ENCODE measurements at places on chromosomes 7 and 10.

DNA sequence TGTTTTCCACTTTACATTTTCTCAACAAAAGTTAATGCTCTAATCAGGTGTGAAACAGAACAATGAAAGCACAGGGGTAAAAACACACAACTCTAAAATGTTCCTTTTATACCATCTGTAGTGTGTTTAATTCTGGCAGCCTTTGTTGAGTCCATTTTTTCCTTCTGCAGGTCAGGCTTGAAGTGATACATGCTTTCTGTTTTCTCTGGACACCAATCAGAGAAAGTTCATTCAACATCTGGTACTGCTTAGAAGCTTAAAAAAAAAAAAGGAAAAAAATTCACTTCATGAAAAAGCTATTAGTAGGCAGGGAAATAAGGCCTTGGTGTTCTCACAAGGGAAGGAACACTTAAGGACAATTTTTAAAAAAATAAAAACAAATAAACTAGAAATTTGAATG, 231.3 kb upstream of the RHOBTB1 start:
- no peak for DNase-seq

DNA sequence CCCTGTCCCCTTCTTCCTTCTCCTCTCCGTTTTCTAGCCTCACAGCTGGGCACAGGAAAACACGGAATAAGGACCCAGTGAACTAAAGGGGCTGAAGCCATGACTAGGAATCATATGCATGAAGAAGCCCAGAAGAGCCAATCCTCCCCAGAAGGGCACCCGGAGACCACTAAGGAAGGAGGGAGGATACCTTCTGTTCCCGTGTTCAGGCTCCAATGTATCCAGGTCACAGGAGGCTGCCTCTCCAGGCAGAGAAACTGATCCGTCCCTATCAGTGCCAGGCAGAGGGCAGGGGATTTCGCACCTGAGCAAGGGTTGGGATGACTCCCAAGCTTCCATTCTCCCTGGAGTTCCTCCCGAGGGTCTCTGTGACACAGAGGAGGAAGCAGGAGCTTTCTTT, 246.6 kb downstream of the SNX10 start:
- DNase-seq, result no peak

DNA sequence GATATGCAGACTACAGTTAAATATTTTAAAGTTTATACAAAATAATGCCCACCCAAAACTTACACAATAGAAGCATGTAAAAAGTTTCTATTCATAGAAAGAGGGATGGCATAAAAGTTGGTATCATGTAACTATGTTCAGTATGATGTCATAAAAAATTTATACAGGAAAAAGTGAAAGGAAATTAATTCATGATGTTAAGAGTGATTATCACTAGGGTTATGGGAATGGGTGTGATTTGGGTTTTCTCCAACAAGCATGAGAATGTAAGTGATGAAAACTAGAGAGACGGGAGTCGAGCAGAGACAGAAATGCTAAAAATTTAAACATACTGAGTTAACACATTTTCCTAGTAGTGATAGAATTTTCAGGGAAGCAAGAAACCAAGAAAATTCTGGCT, 52.7 kb downstream of the GDI2 start:
- no peak for DNase-seq

- DNase-seq, result no peak
These were observed 164.5 kb downstream of the ZEB1 start for GRCh38 chr10:31483546-31483945.

GRCh38 chr7:133698127-133698526, 429.0 kb upstream of the LRGUK start:
- DNase-seq, result no peak

GRCh38 chr7:123747620-123748141, 1.1 kb downstream of the WASL start:
- peak; percentile 46 for DNase-seq

DNA sequence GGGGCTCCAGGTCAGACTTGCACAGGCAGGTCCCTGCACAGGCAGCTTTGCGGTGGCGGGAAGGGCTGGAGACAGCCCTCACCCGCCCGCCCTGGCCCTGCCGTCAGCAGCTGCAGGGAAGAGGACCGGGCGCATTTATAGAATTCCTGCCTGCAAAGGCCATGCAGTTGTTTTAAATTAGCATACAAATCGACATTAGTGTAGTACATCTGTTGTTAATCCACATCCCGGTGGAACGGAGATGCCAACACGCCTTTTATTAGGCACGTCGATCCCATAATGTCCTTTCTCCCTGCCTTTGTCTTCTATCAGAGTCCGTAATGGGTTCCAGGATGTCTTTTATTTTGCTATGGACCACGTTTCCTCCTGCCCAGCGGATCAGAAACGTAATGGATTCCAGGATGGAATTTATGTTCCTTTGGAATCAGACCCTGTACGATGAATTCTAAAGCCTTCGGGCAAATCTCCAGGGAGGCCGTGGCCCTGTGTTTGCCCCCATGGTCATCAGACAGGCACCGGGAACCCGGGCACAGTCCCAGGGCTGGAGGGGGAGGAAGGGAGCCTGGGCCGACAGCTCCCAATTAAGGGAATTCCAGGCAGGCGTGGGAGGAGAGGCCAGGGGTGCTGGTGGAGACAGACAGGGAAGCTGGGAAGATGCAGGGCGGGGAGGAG, 123.9 kb downstream of the COL26A1 start:
- DNase-seq, result no peak

GRCh38 chr10:25061711-25062449, 45.5 kb downstream of the THNSL1 start:
- no peak for DNase-seq

DNA sequence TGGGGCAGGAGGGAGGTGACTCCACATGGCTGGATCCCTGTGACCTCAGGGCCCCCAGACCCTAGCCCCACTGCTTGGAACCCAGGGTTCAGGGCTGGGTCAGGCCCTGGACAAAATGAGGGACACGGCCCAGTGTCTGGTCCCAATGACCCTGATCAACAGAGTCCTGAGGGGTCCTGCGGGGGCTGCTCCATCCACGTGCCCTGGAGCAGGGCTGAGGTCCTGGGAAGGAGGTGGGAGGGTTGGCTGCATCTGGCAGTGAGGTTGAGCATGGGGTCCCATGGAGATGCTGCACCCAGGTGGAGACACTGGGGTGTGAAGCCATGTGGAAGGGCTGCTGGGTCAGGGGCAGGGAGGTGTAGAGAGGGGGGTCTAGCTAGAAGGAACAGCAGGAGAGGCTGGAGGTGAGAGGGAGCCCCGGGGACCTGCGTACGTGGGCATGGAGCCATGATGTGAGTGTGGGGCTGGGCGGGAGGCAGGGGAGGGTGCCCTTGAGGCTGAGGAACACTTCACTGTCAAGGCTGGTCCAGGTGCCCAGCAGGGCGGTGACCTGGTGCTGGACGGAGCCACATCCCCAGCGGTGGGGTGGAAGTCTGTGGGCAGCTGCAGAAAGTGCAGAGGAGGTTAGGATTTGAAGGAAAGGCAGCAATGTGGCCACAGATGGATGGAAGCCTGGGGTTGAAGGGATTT, 604 bp downstream of the SCART1 start:
- DNase-seq, result no peak

GRCh38 chr7:121547544-121548092, 151.5 kb upstream of the FAM3C start:
- DNase-seq, result peak; percentile 37

- DNase-seq, result no peak
These were observed 874 bp upstream of the BAMBI start for GRCh38 chr10:28676326-28676967.

- no peak for DNase-seq
These were observed 19.4 kb downstream of the COPG2 start for GRCh38 chr7:130649004-130649790.

DNA sequence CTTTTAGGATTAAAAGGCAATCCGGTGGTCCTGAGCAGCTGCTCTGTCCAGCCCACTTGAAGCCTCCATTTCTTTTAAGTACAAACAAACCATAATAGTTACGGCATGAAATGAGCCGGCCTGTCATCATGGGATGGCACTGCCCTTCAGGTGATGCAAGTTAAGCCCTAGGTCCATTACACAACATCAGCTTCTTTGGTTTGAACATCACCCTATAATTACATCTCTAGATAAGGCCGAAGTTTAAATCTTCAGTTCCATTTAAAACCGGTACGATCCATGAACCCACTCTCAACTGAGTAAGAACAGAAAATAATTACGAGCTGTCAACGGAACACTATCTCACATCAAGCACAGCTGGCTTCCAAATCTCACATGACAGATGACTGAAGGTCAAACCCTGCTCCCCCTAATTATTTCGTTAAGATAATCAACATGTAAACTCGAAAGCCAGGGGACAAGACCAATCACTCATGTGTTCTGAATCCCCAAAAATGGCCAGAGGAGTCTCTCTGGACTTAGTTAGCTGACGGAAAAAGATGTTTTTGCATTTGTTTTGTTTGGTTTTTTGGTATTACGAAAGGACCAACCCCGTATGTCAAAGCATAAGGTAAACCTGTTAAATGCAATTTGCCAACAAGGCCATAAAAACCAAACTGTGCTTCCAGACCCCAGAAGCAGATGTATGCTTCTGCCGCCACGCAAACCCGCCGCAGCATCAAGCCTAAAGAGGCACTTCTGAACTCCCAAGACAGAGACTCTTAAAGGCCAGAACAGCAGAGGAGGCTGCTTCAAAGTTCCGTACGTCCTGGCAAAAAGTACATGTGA, 10.8 kb downstream of the GNA12 start:
- no peak for DNase-seq

DNA sequence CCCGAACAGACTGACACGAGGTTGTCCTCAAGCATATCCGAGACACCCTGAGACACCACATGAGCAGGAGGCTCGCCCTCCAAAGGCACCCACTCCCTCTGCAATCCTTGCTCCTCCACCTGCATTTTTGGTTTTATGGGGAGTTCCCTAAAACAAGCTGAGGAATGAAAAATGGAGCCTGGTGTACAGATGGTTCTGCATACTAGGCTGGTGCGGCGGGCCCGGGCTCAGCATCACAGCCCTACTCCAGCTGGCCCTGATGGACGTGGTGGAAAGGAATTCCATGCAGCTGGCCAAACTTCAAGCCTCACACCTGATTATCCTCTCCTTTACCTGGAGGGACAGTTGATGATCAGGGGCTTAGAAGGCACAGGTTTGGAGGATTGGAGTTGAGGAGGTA, 30.3 kb upstream of the JAKMIP3 start:
- DNase-seq, result no peak

DNA sequence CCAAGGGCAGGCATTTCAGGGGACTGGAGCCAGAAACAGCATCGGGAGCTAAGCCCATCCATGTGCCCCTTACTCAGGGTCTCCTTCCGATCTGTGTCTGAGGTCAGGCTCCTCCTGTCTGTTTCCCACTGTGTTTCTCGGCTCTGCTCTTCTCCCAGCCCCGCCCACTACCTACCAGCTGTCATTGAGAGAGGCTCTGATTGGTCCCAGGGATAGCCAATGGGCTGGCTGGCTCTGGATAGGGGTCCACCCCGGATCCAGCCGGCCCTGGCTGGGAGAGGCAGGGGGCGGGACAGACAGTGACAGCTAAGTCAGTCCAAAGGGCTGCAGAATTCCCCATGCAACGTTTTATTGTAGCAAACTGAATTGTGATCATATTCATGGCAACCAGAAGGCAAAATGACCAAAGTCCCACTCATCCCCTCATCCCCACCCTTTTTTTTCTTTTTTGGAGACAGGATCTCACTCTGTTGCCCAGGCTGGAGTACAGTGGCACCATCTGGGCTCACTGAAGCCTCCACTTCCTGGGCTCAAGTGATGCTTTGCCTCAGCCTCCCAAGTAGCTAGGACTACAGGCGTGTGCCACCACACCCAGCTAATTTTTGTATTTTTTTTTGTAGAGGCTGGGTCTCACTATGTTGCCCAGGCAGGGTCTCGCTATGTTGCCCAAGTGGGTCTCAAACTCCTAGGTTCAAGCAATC, 76.3 kb downstream of the CLIP2 start:
- peak; percentile 73 for DNase-seq

- DNase-seq, result no peak
These were observed 2.4 kb upstream of the PRR15 start for GRCh38 chr7:29561271-29561670.

DNA sequence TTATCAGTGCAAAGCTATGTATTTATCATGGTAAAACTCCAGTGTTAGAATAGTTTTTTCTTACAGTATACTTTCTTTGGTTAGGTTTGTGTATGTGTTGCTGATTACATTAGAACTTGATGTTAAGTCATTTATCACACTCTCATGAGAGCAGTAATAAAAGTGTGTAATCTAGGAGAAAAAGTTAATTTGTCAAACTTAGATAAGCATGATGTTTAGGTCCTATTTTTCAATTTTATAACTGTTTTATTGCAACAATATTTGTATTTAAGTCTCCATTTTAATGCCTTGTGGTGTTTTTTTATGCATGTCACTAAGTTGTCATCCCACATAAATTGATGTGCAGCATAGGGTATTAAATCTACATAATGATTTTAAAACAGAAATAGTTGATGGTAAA, 28.8 kb upstream of the DNAH11 start:
- DNase-seq, result no peak

DNA sequence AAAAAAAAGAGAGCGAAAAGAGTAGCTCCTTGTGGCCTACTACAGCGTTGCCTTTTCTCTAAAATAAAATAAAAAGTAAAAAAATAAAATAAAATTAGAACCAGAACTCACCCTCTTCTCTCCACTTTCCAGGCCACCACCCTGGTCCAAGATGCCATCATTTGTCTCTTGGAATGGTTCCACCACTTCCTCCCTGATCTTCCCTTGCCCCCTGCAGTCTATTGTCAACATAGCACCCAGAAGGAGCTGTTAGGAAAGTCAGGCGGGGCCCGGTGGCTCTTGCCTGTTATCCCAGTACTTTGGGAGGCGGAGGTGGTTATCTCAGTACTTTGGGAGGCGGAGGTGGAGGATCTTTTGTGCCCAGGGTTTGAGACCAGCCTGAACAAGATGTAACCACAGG, 7.6 kb upstream of the GRID2IP start:
- no peak for DNase-seq

GRCh38 chr10:104556831-104557230, 84.3 kb upstream of the SORCS3 start:
- no peak for DNase-seq
